ENCODE measurements at places on chromosomes 6 and 20.

DNA sequence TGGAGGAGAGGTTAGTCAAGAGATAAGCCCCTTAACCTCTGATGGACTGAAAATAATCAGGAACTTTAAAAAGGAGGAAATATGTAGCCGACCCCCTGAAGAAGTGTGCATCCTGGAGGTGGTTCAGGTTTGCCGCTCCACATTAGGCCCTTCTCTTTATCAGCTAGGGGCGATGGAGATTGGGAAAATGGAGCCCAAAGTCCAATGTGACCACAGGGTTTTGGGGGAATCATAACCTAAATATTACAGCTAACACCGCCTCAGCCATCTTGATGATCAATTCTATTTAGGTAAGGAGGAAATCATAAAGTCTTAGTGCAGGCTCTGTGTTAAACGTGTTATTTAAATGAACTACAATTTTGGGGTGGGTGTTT, 1.2 kb downstream of the OGFRL1 start:
- DNase-seq, result no peak

DNA sequence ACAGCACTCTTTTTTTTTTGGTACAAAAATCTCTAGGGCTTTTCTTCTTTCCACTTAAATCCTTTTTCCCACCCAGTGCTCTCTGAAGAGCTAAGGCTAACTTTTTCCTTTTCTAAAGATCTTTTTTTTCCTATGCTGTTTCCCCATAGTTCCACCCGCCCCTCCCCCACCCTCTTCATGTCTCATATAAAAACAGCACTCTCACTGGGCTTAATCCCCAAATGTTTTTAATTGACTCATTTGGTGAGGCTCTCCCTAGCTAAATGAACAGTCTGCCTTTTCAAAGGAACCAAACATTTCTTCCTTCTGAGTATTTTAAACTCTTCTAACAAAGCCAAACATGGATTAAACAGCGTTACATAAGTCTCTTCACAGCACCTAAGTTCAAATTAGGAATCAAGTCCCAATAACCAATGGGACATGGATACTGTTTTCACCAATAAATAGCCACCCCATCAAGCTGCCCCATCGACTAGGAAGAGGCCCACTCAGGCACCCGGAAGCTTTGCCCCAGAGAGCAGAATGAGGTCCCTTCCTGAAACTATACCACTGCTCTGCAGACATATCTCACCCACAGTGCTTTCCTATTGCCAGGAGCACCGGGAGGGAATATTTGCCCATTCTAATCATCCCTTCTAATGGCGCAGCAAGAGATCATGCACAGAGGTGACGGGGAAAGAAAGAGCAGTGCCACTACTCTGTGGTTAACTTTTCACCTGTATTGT, 63.7 kb downstream of the ATXN1 start:
- no peak for DNase-seq

GRCh38 chr20:2221921-2222320, 73.9 kb upstream of the TGM3 start:
- no peak for DNase-seq

DNA sequence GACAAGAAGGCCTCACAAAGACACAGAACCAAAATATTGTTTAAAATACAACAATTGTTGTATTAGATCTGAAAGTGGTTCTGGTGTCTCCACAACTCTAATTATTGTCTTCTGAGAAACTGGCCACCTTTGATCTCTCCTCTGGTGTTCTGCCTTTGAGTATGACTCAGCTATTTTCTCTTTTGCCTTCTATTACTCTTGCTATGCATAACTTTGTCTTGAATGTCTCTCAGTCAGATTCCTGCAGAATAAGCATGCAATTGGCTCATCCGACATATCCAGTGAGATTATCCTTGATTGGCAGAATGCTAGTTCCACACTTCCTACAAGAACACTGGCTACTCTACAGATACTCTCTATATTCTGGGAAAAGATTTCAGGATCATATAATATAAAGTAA, 14.3 kb upstream of the EPM2A start:
- DNase-seq, result no peak

GRCh38 chr20:34675561-34675960, 1.3 kb downstream of the PIGU start:
- DNase-seq, result no peak

GRCh38 chr6:131575834-131576478, 2.9 kb downstream of the ARG1 start:
- no peak for DNase-seq

GRCh38 chr6:150511313-150511712, 88.4 kb upstream of the PLEKHG1 start:
- DNase-seq, result no peak

GRCh38 chr6:4364172-4364571, 228.8 kb upstream of the ECI2 start:
- no peak for DNase-seq

- peak; percentile 17 for DNase-seq
These were observed 622.6 kb downstream of the EPM2A start for GRCh38 chr6:145112711-145113148.

All from eye (tissue), 1 donor.